ENCODE measurements at places on chromosomes 4 and X.

DNA sequence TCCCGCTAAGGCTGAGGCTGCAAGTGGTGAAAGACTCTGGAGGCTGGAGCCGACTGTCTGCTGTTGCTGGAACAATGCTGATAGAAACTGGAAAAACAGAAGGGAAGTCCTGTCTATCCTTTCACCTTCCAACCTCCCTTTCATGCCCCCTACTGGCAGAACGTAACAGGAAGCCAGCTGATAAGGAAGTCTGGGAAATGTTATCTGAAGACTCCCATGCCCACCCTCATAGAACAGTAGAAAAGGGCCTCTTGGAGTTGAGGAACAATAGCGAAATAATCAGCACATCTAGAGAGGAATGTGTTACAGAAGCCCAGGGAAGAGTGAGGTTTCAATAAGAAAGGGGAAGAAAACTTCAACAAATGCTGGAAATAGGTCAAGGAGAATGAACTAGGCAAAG is 117.1 kb upstream of the DKK2 start:
- DNase-seq, result no peak

DNA sequence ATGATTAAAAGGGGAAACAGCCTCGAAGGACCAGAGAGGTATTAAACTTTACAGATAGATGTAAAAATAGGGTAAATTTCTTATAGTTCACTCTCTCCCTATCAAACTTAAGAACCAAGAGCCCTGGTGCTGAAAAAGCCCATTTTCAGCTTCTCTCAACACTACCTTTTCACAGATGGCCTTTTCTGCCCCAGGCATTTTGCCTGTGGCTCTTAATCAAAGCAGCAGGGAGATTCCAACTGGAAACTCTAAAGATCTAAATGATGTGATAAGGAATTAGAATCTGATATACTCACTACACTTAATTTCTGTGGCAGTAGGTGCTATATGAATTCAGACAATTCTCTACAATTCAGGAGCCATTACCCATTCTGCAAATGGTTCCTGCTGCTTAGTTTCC is 60.0 kb downstream of the AMMECR1 start:
- DNase-seq, result no peak

DNA sequence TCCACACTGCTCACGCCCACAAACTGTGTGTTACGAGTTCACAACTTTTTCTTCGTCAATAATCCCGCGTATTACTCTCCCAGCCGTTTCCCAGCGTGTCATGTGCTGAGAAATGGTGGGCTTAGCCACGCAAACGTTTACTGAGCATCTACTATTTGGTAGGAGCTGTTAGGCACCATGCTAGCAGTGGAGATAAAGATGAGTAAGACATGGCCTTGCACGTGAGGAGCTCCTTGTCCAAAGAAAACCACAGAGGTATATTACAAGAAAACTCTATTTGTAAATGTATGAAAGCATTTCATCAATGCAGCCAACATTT is 821 bp upstream of the TMEM128 start:
- no peak for DNase-seq

DNA sequence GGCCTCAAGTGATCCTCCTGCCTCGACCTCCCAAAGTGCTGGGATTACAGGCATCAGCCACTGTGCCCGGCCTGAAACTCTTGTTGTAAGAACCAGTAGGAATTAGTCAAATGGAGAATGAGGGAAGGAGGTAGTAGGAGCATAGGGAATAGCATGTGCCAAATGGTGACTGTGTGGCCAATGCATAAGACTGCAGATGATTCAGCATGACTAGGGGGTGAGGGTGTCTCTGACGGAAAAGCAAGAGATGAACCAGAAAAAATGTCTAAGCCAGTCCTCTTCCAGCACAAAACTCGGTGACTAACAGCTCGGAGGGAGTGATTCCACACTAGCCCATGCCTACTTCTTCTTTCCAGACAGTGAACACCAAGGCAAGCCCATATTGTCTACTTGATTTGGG is 58.2 kb upstream of the DUSP21 start:
- no peak for DNase-seq

DNA sequence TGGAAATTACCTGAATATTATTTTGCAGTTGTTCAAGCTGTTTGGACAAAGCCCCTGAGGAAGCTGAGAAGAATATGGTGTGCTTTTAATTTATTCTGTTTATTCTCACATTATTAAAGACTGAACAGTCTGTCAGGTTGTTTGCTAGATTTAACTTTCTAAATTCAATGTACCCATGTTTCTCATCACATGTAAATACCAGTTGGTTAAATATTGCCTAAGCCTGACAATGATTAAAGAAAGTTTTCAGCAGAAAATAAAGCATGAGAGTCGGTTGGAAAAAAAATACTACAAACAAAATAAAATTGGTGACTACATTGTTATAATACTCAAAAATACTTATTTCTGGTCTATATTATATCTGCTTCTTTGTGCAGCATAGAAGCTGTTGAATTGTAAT is 1974.7 kb downstream of the ARAP2 start:
- DNase-seq, result no peak

- DNase-seq, result no peak
Measured at GRCh38 chr4:3402491-3403347, 39.0 kb upstream of the HGFAC start.

DNA sequence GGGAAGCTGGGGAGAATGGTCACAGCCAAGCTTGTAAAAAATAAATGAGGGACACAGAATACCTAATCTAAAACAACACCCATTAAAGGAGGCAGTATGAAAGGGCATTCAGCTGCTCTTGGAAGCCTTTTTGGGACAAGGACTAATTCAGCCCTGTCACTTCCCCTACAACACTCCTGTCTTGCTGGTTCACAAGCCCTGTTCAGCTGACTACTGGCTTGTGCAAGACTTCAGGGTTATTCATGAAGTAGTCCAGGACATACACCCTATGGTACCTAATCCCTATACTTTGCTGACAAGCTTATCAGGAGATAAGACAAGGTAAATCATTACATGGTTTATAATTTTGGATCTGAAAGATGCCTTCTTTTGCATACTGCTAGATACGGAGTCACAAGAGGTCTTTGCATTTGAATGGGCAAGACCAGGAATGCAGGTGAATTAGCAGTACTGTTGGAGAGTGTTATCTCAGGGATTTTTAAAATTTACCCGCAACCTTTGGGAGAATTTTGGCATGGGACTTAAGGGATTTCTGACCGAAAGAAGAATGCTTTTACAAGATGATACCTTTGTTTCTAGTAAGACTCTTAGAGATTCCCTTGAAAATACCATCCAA is 103.2 kb upstream of the LANCL3 start:
- DNase-seq, result no peak

- no peak for DNase-seq
Measured at GRCh38 chrX:64192040-64192439, 13.5 kb downstream of the AMER1 start.

DNA sequence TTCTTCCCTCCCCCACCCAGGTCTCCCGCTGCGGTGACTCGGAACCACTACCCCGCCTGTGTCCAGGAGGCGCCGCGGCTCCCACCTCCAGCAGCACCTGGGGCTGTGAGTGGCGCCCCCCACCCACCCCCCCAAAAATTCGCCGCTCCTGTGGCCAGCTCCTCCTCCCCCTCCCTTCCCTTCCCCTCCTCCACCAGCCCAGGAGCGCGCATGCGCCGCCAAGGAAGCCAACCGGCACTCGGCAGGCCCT is 278 bp downstream of the CLOCK start:
- no peak for DNase-seq

DNA sequence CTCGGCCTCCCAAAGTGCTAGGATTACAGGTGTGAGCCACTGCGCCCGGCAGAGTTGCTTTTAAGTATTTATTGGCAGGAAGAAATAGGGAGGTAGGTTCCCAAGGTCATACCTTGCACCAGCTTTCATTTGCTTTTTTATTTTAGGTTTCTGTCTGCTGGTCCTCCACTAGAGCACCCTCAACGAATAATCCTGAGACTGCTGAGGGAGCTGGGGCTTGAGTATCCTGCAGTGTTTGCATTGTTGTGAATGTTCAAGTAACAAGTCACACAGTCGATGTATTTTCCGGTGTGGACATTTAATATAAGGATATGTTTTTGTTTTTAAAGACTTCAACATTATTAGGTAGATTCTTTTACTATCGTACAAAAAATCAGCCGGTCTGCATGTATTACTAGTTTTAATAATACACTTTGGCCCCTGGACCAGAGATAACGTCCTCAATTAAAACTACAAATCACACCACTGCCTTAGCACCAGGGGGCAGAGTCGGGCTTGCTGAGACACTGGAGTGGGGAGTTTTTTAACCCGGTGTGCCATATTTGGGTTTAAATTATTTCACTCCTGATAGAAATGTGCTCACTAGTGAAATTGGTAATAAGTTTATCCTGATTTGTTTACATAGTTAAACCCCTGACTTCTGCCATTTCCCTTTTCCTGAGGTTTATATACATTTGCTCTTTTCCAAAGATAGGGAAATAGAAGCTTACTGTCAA is 11.6 kb downstream of the SMIM20 start:
- no peak for DNase-seq

- DNase-seq, result no peak
Measured at GRCh38 chr4:83178029-83178428, 63.5 kb upstream of the PLAC8 start.

GRCh38 chr4:54941994-54942552 is 183.3 kb downstream of the KDR start:
- peak; percentile 12 for DNase-seq

DNA sequence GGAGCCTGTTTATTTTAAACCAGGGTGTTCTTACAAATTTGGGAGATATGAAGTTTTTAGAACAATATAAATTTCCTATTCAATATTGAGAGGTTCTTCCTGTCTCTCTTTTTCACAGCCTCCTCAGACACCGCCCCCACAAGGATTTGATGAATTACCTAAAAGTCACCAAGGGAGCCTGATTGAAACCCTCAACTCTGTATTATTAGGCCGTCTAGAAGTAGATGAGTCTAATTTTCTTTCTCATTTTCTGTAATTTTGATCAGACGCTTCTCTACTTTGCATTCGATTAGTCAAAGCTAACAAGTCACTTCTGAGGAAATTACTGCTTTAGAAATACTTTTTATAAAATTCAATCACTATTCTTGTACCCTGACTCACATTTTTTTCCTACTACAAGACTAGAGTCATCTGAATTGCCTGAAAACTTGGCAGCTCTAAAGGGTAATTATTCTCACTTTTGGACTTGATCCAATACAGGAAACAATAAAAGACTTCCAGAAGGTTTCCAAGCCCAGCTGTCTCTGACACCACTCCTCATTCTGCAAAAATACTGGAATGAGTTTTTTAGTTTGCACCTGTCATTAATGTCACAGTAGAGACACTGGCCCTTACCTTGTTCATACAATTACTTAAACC is 111.2 kb downstream of the ELOVL6 start:
- no peak for DNase-seq

GRCh38 chr4:80074651-80075050 is 1.6 kb upstream of the ANTXR2 start:
- DNase-seq, result no peak

DNA sequence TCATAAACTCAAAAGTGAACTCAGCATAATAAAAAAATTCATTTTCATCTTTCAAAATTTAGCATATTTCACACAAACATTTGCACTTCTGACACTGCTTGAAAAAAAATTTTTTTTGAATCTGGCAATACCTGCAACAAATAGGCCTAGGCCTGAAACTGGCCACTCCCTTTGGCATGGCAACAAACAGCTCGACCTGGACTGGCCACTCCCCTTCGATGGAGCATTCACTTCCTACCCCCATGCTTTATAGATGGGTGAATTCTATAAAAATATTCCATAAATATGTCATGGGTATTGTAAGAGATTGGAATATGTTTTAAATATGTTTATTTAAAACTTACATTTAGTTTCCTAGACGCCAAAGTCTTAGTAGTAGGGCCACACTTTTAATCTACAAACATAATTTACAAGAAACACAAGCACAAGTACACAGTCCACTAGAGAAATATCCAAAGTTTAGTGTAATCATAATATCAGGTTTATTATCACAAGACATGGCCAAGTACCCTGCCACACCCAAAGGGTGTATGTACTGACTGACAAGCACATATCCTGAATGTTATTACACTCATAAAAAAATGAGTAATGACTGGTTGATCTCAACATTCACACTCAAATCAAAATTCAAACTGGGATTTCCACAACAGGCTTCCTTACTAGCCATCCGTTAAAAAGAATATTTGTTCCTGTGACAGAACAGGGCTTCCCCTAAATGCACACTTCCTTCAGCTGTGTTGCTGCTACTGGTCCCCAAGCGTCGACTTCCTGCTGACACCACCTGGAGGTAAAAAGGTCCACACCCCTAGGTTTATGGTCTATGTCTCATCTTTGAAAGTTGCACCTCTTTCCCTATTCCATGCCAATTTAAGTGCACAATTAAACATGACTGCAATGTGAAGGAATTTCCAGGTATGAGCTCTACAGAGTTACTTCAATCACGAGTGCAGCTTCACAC is 271.5 kb downstream of the NR3C2 start:
- DNase-seq, result no peak

DNA sequence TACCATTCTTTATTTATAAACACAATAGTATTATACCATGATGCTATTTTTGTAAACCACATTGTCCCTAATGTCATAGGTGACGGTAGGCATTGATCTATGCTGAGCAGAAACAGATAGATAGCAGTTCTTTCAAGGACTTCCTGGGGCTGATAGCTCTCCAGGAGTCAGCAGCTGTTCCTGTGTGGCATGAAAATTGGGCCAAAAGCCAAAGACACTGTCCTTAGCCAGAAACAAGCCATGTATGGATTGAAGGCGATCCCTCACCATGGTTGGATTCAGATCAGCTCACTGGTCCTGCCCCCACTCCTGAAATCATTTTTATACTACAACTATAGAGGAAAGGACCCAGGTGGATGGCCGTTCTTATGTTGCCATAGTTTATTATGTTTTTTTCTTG is 53.6 kb downstream of the DDX60 start:
- no peak for DNase-seq

GRCh38 chr4:113057891-113058290 is 8.4 kb downstream of the ANK2 start:
- DNase-seq, result no peak

GRCh38 chr4:105461221-105461620 is 12.6 kb downstream of the PPA2 start:
- no peak for DNase-seq

- no peak for DNase-seq
Measured at GRCh38 chr4:134470544-134470943, 269.0 kb upstream of the PABPC4L start.

All from activated gamma-delta T cell treated with anti-CD3 and anti-CD28 coated beads, Interleukin-2, amount 50 U/mL, for 16 hours (primary cell).